ENCODE measurements at places on chromosomes 16 and 17.

- DNase-seq = no peak
Observed at GRCh38 chr17:50318501-50319285, 27.2 kb upstream of the XYLT2 start.

DNA sequence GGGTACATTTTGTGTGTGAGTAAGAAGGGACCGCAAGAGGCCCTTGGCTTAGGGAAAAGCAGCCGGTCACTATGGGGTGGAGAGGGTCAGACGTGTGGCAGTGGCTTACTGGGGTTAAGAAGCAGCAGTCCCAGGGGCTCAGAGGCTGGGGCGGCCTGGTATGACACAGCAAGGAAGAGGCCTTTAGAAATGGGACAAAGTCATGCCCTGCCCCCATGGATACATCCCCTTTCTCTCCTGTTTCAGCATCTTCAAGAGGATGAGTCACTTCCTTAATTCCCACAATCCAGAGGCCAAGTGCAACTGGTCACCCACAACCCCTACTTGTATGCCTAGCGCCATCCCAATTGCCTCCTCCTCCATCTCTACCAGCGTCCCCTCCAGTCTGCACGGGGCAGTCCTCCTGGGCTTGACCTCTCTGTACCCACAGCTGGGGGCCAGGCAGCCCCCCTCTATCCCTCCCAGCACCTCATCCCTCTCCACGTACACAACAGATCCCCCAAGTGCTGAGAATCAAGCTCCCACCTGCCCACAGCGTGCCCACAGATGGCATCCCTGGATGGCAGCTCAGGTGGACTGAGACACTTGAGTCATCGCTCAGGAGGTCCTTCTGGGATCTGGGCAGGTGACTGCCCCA, 6.9 kb upstream of the EFTUD2 start:
- no peak for DNase-seq

DNA sequence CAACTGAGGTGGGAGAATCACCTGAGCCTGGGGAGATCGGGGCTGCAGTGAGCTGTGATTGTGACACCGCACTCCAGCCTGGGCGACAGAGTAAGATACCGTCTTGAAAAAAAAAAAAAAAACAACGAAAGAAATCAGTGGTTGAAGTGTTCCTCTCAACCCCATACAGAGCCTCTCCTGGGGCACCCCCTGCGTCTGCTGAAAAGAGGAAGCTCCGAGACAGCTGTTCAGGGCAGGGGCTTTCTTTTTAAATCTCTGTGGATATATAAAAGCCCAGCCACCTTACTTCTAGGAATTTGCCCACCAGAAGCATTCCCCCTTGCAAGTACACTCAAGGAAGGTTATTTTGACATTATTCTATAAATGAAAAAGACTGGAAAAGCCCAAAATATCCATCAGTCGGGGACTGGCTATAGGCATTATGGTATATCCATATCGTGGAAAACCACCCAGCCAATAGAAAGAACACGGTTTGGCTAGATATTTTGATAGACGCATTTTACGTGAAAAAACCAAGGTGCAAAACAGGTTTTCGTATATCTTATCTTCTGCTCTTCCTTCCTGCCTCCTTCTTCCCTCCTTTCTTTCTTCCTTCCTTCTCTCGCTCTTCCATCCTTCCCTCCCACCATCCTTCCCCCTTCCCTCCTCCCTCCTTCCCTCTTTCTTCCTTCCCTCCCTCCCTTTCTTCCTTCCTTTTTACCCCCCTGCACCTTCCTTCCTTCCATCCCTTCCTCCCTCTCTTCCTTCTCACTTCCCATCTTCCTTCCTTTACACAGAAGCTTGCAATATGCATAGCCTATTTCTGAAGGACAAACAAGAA, 9.2 kb upstream of the CCL22 start:
- no peak for DNase-seq

DNA sequence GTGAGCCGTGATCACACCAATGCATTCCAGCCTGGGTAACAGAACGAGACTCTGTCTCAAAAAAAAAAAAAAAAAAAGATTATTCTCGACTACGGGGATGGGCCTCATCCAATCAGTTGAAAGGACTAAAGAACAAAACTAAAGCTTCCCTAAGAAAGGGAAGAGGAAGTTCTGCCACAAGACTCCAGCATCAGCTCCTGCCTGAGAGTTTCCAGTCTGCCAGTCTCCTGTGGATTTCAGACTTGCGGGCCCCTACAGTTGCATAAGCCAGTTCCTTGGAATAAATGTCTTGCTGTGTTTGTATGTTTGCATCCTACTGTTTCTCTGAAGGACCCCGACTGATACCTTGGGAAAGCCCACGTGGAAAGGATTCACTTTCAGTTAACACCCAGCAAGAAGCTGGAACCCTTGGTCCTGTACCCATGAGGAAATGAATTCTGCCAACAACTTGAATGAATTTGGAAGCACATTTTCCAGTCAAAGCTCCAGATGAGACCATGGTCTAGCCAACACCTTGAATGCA, 26.3 kb upstream of the FZD2 start:
- DNase-seq = no peak

DNA sequence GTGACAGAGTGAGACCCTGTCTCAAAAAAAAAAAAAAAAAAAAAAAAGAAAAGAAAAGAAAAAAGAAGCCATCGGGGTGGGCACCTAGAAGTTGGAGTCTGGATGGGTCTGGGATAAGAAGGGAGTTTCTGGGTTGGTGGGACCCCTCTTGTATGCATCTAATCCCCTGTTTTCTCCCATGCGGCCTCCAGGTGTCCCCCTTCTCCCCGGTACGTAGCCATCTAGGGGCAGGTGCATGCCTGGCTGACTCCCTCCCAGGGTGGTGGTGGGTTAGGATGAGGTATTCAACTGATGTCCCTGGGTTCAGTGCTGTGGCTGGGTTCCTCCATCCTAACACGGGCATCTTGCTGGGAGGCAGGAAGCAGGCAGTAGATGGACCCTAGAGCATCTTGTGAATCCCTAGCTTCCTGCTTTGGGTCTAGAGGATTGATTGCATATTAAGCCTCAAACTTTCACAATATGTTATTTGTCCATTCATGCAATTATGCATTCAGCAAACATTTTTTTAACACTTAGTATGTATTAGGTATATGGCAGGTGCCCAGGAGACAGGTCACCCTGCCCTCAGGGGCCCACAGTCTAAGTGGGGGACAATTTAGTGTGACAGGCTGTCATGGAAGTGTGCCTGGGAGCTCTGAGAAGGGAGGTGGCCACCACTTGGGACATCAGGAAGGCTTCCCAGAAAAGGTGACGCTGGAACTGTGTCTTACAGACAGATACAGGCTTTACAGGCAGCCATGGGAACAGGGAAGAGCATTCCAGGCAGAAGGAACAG, 13.1 kb downstream of the FMNL1 start:
- no peak for DNase-seq

DNA sequence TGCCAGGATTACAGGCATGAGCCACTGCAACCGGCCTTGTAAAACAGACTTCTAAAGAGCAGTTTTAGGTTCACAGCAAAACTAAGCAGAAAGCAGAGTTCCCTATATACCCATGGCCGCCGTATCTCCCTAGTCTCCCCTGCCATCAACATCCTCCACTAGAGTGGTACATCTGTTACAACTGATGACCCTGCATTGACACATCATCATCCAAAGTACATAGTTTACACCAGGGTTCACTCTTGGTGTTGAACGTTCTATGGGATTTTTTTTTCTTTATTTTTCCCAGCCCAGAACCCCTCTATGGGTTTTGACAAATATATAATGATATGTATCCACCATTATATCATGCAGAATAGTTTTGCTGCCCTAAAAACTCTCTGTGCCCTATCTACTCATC, 155.2 kb downstream of the RAB11FIP4 start:
- no peak for DNase-seq

DNA sequence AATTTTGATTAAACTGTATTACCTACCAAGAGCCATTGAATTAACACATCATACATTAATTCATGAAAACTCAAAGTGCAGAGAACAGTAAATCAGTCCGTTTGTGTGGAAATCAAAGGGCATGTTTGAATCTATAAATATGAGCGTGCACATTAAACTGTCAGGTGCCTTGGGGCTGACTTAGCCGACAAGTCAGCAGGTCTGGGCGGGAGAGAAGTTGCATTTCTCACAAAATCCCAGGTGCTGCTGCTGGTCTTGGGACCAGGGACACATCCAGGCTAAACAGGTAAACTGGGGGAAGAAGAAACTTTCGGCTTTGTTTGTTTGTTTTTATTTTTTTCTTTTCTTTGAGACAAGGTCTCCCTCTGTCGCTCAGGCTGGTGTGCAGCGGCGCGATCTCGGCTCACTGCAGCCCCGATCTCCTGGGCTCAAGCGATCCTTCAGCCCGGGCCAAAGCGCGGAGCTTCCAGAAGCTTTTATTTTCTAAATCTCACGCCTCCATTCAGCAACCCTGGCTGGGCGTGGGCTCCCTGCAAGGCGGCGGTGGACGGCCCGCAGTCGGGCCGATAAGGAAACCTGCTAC, 213.9 kb downstream of the MRTFB start:
- DNase-seq = no peak

Data from activated CD4-positive, alpha-beta T cell treated with anti-CD3 and anti-CD28 coated beads, Interleukin-2, amount 50 U/mL, for 1 hour (primary cell).